HCEC 1CT (cell line): ENCODE measurements at places on chromosomes 13 and 19.

GRCh38 chr13:49956131-49956530 is 20.0 kb upstream of the SPRYD7 start:
- DNase-seq = no peak

DNA sequence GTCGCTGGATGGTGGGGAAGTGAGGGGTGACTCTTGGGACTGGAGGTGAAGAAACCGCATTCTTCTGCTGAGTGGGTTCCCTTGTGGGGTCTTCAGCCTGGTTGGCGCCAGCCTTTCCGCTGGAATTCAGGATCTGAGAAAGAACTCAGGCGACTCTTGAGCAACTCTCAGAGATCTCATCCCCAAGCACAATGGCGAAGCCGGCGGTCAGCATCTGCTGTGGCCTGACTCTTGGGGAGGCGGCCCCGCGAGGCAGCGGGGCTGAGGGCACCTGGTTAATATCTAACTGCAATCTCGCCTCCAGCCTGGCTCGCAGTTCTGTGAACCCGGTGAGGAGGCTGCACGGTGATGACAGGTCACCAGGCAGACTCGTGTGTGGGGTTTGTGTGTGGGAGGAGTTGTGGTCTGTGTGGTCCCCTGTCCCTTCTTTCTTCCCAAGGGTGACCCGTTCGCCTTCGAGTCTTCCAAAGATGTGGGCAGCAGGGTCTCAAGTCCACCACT is 883 bp downstream of the ZNF441 start:
- DNase-seq = peak; percentile 5

- no peak for DNase-seq
These were observed 365.2 kb downstream of the PCDH17 start for GRCh38 chr13:57996717-57997116.

GRCh38 chr13:113426591-113426986 is 26.7 kb downstream of the ADPRHL1 start:
- DNase-seq = no peak

- peak; percentile 2 for DNase-seq
These were observed 81.8 kb downstream of the PAN3 start for GRCh38 chr13:28220166-28220565.

DNA sequence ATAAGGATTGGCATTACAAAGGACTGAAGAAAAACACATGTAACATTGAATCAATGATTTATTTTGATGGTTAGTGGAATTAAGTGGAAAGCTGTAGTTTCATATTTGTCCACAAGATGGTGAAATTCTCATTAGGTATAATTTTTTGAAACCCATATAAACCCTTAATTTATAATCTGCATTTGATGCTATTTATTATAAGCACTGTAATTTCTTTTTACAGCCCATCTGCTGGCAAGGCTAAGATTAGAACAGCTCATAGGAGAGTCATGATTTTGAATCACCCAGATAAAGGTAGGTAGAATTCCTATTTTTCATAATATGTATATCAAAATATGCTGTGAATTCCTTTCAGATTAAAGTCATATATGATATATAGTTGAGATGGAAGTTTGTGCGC is 62.2 kb downstream of the DNAJC15 start:
- peak; percentile 44 for DNase-seq

DNA sequence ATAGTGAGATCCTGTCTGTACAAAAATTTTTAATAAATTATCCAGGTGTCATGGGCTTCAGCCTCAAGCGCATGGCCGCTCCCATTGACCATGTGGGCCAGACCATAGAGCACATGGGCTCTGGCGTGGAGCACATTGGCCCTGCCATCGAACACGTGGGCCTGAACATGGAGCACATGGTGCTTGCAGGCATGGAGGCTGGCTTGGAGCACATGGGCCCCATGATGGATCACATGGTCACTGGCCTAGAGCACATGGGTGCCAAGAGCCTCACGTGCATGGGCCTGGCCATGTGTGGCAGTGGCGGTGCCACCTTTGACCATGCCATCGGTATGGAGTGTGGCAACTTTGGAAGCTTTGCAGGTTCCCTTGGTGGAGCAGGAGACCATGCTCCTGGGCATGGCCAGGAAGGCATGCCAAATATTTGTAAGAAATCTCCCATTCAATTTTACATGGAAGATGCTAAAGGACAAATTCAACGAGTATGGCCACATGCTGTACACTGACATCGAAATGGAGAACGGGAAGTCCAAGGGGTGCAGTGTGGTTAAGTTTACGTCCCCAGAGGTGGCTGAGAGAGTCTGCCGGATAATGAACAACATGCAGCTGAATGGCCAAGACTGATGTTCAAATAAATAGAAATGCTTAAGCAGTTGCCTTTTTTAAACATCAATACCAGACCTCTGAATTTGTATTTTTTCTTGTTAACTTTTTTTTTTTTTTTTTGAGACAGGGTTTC is 21.3 kb upstream of the SLC1A5 start:
- no peak for DNase-seq

- no peak for DNase-seq
These were observed 94.2 kb downstream of the ZDHHC20 start for GRCh38 chr13:21364916-21365315.

GRCh38 chr19:53553865-53554791 is 16.2 kb downstream of the ZNF331 start:
- DNase-seq = peak; percentile 59

GRCh38 chr19:29040292-29040691 is 172.7 kb downstream of the UQCRFS1 start:
- no peak for DNase-seq

DNA sequence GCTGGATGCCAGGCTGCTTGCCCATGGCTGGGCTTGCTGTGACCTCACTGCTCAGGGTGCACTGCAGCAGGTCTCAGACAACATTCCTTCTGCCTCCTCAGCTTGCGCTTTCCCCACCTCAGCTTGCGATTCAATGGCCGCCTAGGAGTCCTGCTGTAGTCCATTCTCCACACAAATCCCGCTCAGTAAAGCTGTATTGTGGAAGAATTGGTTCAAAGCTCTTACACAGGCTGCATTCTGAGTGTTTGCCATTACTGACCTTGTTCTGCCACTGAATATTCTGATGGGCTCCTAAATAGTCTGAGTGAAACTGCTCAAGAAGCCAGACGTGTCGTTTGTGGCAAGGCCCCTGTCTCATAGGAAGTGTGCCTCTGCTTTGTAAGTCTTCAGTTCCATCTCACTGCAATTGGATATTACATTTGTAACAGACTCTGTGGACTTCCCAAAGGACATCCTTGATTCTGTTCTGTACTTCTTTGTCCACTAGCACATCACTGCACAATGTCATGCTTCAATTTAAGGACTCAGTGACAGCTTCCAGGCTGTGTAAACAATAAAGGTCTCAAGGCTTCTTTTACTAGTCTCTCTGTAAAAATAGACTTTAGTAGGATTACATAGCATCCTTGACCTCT is 49.8 kb downstream of the KATNAL1 start:
- DNase-seq = no peak

DNA sequence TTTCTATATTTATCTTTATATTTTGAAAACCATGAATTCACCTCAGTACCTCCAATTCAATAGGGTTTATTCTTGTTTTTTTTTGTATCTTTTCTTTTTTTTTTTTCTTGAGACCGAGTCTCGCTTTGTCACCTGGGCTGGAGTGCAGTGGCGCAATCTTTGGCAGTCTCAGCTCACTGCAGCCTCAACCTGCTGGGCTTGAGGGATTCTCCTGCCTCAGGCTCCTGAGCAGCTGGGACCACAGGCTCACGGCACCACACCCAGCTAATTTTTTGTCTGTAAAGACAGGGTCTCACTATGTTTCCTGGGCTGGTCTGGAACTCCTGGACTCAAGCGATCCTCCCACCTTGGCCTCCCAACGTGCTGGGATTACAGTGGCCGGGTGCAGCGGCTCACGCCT is 23.1 kb upstream of the EVI5L start:
- no peak for DNase-seq

DNA sequence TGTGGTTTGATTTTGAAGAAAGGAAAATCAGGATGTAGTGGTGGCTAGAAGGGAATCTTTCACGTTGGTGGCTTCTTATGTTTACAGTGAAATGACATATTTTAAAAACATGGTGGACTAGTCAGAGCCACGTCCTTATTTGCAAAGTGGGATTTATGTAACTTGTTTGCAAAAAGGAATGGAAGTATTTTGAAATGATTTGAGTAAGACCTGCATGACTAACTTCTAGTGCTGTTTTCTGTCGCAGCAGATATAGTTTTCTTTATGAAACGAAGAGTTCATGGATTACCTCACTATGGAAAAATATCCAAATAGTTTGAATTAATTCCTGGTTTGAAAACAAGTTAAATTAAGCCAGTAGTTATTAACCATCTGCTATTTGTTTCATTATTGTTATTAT is 476.5 kb downstream of the MYO16 start:
- DNase-seq = peak; percentile 66

- no peak for DNase-seq
These were observed 6.5 kb downstream of the SYCE2 start for GRCh38 chr19:12912571-12912970.

GRCh38 chr13:97221466-97221865 is 667 bp upstream of the MBNL2 start:
- DNase-seq = no peak

GRCh38 chr13:21516805-21517204 is 57.7 kb upstream of the ZDHHC20 start:
- DNase-seq = no peak

DNA sequence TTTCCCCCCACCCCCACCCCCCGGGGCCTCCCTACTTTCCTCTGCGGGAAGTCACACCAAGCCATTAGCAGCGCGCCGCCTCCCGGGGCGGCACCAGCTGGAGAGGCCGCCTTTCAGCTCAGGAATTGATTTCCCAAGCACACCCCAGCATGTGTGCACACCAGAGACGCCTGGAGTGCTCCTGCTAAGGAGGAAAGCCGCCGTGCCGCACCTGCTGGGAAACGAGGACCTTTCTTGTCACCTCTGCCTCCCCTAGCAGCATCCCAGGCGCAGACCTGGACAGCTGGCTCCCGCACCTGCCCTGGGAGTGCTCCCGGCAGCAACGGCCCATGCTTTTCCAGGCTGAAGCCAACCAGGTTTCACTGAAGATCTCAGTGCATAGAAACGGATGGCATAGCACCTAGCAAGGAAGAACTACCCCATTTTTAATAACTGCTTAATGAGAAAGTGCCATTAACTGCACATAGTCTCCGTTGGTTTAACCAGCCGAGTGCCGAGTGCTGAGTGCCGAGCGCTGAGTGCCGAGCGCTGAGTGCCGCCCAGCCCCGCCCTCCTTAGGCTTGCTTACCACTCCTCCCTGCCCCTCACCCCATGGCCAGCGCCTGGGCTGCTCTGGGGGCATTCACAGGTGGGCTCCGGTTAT is 165.0 kb downstream of the USP12 start:
- DNase-seq = peak; percentile 19

DNA sequence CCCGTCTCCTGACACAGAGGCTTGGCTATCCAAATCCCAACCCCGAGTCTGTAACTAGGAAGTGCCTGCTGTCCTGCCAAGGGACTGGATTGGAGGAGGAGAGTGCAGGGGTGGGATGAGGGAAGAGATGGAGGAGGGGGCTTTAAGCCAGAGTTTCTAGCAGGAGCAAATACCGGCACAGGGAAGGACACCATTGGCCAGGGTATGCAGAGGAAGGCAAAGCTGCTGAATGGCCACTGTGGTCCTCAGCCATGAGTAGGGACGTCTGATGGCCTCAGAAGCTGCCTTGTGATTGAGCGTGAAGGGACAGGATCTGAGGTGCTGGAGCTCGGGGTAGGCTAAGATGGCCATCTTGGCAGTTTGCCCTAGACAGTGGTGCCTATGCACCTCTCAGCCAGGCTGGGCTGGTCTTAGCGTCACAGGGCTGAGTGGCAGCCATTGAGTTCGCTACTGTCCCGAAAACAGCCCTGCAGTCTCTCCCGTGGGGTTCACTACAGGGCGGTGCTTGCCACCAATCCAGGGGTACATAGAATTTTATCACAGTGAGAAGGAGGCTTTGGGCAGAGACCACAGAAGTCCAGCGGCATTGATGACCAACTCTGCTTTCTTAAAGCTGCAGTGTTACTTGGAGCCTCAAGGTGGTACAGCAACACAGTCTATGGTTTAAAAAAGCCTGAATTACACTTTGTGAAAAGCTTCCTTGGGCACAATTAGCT is 61.8 kb downstream of the AKAP11 start:
- peak; percentile 42 for DNase-seq

DNA sequence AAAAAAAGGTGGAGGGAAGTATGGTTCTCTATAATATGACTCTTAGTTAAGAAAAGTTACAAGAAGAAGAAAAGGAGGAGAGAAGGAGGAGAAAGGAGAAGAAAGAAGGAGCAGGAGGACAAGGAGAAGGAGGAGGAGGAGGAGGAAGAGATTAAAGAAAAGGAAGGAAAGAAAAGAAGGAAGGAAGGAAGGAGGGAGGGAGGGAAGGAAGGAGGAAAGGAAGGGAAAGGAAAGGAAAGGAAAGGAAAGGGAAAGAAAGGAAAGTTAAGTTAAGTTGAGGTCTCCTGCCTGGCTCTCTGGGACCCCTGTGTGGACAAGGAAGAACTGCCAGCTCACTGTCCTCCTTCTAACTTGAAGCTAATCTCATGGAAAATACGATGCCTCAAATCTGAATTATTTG is 429.5 kb downstream of the TSHZ3 start:
- no peak for DNase-seq

- DNase-seq = peak; percentile 60
These were observed 2.2 kb upstream of the ZNF665 start for GRCh38 chr19:53195265-53195903.

GRCh38 chr13:47798906-47799305 is 202.2 kb downstream of the SUCLA2 start:
- DNase-seq = peak; percentile 36

DNA sequence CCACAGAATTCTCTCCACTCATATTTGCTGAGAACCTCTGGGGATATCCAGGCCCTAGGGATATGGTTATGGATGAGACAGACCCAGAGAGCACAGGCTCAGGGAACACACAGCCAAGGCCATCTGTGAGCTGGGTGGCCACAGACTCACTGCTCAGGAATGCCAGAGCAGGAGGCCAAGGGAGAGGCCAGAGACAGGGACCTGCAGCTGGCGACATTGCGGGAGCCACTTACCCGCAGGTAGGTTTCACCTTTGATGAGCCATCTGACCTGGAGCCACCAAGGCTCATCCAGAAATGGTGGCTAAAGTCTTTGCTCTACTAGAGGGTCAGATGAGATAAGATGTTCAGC is 29.4 kb downstream of the CCNE1 start:
- peak; percentile 2 for DNase-seq

- peak; percentile 9 for DNase-seq
These were observed 100.7 kb downstream of the SERP2 start for GRCh38 chr13:44474122-44474910.

DNA sequence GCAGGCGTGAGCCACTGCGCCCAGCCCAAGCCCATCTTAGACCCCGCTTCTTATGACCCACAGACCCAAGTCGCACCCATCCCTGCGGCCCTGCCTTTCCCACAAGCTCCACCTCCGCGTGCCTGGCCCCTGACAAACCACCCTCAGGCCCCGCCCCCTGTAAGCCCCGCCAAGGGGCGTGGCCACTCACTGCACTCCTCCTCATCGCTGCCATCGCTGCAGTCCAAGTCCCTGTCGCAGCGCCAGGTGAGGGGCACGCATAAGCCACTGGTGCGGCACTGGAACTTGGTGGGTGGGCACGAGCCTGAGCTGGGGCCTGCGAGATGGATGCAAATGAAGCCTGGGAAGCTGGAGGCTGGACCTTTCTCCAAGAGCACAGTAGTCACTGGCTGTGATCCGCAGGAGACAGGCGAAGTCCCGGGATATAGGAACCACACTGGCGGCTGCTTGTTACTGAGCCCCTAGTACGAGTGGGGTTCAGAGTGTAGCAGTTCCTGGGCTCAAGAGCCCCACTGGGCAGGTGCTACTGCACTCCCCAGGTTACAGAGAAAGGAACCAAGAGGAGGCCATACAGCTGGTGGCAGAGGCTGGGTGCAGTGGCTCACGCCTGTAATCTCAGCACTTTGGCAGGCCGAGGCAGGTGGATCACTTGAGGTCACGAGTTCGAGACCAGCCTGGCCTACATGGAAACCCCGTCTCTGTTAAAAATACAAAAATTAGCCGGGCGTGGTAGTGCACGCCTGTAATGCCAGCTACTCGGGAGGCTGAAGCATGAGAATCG is 3.1 kb downstream of the CD320 start:
- no peak for DNase-seq
